ENCODE measurements at places on chromosomes 2 and 18.

DNA sequence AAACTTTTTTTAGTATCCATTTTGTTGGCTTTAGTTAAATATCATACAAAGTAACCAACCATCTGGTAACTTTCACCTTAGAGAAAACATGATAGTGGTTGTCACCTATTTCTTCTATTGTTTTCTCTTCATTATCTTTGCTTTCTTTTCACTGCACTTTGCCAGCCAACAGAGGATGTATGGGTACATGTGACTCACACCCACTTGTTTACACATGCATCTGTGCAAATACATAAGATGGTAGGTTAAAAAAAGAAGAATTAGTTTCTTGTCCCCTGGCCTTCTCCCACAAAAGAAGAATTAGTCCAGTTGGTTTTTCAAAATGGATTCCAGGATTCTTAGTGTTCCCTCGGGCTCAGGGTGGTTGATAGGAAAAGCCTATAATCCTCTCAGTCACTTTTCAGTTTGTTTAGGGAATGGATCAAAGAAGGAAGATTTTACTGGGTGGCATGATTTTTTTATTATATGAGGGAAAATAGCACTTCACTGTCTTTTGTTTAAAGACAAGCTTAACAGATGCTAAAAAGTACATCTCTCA, 46.6 kb downstream of the CDK15 start:
- peak; percentile 51 for DNase-seq

- DNase-seq: no peak
Observed at GRCh38 chr18:76432274-76432755, 62.7 kb downstream of the ZNF516 start.

GRCh38 chr2:215833531-215834162, 179.7 kb downstream of the MREG start:
- DNase-seq: peak; percentile 72

- DNase-seq: no peak
Observed at GRCh38 chr18:58287353-58288274, 243.6 kb downstream of the NEDD4L start.

DNA sequence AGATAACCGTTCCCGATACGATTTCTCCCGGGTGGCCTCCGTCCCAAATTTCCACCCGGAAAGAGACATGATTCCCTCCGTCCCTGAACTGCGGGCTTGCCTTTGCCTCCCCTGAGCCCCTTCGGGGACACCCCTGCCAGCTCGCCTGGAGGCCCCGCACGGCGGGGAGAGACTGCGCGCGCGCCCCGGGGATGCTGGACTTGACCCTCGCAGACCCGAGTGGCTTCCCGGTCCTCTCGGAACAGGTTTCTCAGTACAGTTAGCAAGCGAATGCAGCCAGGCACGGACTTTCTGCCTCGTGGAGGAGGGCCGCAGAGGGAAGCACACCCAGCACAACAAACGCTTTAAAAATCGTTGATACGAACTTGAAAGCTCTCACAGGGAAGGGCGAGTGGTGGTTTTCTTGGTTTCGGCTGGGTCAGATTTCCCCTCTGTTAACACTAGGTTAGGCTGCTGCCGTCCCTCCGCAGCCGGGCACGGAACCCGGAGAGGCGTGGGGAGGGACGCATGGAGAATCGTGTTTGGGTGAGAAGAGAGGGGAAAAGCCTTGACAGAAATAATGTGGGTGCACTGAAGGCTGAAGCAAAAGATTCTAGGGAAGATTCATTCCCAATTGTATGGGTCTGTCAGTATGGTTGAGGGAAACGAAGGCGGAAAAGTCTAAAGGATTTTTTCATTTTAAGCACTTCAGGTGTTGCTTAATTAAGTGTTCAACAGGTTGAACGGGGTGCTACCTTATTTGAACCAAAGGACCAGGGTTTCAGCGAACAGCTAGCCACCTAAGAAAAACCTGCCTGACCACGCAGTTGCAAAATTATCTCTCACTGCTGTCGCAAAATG, 916 bp downstream of the TNFRSF11A start:
- DNase-seq: peak; percentile 10

- no peak for DNase-seq
Observed at GRCh38 chr2:10321622-10322021, 18.9 kb downstream of the HPCAL1 start.

- DNase-seq: no peak
Observed at GRCh38 chr2:225244933-225245332, 154.6 kb upstream of the NYAP2 start.

DNA sequence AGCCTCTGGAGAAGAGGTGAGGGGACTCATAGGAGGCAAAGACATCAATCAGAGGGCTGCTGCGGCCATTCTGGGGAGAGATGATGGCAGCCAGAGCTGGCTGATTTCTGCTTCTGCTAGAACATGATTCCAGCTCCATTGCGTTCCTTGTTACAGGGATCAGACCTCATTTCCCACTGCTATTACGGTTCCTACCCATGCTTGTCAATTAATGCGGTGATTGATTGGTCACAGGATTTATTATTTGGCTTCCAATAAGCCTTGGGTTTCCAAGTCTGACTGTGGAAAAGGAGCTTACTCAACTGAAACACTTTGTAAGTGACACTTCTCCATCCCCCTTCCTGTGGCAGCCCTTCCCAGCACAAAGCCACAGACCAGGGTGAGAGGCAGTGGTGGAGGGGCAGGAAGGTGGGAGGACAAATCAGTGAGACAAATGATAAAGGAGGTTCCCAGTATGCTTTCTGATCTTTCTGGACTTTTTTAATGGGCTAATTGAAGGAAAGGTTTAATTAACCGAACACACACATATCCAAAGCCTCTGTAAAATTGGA, 26.8 kb upstream of the CTLA4 start:
- DNase-seq: no peak

GRCh38 chr18:59708988-59709387, 11.8 kb upstream of the CCBE1 start:
- DNase-seq: no peak

Data from fibroblast of mammary gland (primary cell).